ENCODE measurements at places on chromosomes 5 and 9.

- no peak for DNase-seq
These were observed 19.9 kb downstream of the POU5F2 start for GRCh38 chr5:93721511-93721910.

DNA sequence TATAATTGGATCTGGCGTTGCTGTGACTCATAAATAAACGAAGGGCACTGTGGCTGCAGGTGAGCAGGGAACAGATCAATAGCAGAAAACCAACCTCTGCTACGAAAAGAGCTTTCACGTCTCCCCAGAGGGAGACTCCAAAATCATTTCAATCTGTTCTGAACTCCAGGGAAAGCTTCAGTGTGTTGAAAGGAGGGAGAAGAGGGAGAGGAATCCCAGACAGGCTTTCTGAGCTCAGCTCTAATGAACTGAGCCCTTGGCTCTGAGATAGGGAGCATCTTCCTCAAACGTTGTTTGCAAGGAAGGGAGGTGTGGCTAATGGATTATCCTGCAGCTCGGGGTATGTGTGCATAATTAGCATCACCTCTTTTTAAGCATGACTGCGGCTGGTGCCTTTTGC lies 288.0 kb upstream of the IRX4 start:
- no peak for DNase-seq

- DNase-seq: no peak
These were observed 67.7 kb downstream of the TENT4A start for GRCh38 chr5:6780802-6781391.

- no peak for DNase-seq
These were observed 402.7 kb upstream of the ZNF608 start for GRCh38 chr5:125149110-125149509.

DNA sequence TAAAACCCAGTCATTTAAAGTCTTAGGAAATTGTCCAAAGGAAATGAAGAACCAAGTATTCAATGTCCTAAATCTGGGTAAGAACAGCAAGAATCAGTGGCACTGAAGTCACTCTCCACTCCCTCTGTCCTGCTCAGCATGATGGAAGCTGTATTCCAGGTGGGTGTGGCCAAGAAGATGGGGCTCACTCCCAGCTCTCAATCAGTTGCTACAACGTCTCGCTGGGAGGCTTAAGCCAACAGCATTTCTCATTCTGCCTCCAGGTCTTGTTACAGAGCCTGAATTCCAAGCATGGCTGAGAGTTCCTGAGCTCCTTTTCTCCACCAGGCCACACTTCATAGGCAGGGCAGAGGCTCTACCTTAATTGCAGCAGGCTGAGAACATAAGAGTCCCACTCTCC lies 41.2 kb upstream of the TRIO start:
- DNase-seq: no peak

GRCh38 chr9:93978551-93978950 lies 23.4 kb upstream of the BARX1 start:
- no peak for DNase-seq

GRCh38 chr9:127530206-127530941 lies 79.1 kb downstream of the LRSAM1 start:
- peak; percentile 63 for DNase-seq

- no peak for DNase-seq
These were observed 145.0 kb downstream of the EGFLAM start for GRCh38 chr5:38403406-38403805.

DNA sequence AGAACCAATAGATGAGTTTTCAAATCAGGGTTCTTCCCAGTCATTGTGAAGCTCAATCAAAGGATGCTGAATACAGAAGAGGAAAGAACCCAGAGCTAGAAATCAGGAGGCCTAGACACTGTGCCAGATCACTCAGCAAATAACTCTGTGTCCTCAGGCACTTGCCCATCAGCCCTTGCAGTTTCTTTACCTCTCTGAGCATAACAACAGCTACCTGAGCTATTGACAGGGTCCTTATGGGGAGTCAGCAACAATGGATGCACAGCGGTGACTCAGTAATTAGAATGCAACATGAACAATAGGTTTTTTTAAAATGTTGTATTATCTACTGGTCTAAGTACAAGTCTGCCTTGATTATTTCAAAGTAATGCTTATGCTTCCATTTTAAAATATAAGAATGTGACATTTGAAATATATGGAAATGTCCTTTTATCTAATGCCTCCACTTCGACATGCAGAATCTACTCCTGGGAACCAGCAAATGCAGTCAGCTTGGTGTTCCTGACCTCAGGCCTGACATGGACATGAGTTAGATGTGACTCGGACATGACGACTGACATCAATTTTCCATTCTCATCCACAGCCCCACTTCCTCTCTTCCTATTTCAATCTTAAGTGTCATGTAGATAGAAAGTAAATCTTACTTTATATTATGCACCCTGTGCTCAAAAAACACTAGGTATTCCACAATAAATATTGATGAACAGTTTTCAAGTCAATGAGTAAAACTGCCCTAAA lies 155.0 kb downstream of the TLE1 start:
- DNase-seq: no peak

DNA sequence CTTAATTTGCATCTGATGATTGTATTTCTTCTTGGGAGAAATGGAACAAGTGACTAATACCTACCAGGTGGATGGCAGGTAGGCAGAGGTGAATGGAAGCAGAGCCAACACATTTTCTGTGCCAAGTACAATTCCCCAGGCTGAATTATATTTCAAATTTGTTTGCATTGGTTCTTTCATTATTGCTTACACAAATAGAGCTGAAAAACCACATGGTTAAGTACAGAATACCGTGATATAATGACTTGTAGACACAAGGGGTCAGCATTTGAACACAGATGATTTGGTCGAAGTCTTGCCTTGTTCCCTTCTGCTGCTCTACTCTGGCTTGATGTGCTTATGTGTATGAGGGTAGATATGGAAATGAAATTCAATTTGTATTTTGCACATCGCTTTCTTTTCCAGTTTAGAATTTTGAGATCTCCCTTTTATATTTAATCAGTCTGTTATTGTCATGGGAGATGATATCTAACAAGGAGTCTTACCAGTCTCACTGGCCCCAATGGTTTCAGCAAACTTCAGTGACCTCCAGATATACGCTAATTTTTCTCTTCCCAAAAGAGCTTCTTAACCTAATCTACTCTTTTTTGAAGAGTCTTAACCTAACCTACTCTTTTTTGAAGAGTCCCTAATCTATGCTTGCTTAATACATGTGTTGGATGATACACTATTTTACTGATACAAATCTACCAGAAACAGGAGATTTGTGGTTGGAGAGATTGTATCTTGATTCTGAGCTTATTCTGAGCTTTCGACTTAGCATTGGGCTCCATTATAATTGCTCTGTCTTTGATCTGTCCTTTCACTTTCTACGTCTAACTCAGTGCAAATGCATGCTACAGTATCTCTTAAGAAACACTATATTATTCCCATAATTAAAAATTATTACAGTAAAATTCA lies 88.1 kb downstream of the PCSK1 start:
- no peak for DNase-seq

DNA sequence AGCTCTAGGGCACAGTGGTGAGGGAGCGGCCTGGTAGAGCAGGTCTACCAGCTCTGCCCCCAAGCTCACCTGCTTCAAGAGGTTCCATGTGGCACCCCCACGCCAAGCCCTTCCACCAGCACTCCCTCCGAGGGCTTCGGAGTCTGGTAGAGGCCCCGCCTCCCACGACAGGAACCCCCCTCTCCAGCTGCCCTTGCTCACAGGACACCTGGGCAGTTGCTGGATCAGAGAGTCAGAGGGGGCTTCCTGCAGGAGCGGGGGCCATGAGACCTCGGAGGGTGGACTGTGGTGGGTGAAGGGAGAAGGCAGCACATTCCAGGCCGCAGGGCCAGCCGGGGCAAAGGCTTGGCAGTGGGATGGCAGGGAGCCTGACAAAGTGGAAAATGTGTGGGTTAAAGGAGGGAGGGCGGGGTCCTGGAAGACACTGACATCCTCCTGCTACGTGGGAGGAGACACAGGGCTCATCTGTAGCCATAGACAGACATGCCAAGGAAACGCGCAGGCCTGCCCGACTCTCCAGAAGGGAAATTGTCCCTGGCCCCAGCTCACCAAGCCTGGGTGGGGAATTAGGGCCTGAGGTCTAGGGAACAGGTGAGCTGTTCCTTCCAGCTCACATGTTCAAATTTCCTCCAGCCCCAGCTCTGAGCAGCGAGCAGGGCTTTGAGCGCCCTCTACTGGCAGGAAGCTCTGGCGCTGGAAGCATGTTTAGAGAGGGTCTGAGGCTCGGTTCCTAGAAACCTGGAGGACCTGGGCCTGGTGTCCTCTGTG lies 74.2 kb downstream of the NTNG2 start:
- peak; percentile 89 for DNase-seq

DNA sequence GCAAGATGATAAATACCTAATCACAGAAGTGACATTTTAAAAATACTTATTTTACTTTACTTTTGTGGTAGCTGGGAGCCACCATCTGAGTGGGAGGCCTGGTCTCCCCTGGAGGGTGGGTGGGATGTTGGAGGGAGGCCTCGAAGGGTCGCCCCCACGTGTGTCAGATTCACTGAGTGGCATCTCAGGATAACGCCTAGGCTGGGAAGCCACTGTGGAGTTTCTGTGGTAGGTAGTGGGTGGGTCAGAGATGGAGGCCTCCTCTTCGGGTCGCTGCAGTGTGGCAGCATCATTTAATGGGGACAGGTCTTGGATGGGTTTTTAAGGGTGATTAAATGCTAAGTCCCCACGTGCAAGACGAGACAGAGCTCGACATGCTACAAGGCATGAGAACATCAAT lies 1154.8 kb upstream of the CDH18 start:
- DNase-seq: no peak

DNA sequence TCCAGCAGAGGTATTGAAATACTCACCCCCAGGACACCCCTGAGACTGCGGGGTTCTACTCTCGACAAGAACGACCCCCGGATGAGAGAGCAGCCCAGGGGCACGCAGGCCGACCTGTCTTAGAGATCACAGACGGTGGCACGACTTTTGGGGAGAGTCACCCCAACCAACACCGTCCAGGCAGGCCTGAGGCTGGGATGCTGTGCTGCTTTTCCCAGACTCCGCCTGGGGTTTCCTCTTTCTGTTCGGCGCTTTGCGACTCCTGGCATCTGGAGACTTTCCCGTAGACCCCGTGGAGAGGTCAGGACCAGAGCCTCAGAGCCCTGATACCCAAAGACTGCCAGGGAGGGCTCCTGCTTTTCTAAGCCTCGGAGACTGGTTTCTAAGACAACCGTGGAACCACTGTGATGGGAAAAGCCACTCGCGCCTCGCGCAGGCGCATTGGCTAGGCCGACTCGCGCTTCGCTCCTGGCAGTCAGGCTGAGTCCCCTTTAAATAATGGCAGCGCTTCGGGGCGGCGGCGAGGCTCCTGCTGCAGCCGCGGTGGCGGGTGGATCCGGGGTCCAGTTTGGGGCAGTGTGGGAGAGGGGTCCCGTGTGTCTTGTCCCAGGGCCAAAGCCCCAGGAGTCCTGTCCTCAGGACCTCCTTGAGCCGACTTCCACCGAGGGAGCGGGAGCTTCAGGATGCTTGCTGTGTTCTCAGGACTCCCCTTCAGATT lies 484.0 kb downstream of the SPATA31A7 start:
- DNase-seq: no peak

GRCh38 chr9:75812141-75812540 lies 78.3 kb upstream of the PCSK5 start:
- DNase-seq: no peak

Data from right cardiac atrium (tissue), 5 donors.